ENCODE measurements at places on chromosomes 4 and X.

GRCh38 chrX:13891377-13892140 is 74.7 kb upstream of the GPM6B start:
- DNase-seq = no peak

DNA sequence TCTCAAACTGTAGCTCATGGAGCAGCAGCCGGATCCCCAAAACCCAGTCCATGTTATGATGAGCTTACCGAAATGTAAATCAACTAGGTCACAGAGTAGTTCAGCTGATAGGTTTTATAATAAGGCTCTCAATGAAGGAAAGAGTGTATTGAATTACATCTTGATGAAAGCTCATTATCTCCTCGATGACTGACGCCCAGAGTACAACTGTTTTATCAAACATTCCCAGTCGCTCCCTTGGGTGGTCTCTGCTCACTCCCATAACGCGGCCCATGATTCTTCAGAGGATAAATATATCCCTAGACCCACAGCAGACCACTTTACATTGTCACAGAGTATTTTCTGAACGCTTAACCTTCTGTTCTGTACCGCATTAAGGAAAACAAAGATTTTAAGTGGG is 452.3 kb upstream of the GALNT7 start:
- no peak for DNase-seq

DNA sequence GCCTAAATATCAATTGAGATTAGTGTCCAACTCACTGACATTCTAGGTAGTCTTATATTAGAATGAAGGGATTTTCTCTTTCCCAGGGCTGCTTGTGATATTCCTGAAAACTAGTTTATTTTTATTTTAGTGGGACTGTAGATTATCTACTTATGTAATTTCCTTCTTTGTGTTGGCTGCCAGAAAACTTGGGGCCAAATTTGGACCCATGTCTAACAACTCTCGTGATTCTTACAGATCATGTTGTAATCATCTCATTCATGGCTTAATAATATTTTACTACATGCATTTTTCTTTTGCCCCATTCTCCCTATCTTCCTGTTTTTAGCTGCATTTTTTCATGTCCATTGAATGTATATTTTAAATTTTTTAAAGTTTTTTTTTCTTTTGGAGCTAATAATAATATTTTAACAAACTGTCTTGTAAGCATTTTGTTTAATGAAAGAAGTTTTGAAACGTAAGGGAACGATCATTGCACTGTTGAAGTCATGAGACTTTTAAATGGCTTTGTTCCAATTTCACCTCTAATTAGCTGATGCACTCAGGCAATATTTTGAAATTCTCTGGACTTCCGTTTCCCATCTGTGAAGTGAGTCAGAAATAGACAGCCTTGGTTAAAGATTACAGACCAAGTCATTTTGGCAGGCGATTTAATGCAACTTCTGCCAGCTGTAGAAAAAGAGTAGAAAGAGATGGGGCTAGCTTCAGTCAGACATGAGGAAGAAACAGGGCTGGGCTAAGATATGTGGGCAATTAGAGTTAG is 14.3 kb upstream of the TDO2 start:
- DNase-seq = no peak

- DNase-seq = no peak
Measured at GRCh38 chrX:45843518-45843917, 642.8 kb upstream of the DIPK2B start.

- DNase-seq = no peak
Measured at GRCh38 chr4:178205826-178206225, 763.6 kb upstream of the AGA start.

DNA sequence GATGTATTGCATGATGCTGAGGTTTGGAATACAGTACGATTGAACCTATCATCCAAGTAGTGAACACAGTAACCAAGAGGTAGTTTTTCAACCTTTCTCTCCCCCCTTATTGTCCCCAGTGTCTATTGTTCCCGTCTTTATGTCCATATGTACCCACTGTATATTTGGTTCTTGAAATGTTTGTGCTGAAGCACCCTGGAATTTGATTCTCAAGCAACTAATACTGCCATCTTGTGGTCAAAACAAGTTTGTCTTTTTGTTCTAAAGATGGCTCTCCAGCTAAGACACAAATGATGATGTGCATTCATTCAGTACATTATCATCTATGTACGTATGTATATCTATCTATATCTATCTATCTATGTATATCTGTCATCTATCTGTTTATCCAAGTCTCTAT is 33.5 kb upstream of the DCX start:
- DNase-seq = no peak

DNA sequence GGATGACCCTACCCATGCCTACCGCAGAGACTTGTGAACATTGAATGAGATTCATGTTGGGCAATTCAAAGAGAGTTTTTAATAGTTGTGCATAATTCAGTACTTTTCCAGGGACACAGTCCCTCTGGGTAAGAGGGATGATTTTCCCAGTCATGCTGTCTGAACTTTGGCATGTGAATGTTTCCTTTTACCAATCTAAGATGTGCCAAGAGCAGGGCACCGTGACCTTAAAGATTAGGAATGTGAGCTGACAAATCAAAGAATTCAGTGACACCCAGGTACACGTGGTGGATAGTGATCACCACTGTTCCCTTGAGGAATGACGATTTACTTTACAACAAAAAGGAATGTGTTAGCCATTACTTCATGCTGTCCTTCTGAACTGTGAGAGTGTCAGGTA is 515.6 kb downstream of the PPARGC1A start:
- DNase-seq = no peak

DNA sequence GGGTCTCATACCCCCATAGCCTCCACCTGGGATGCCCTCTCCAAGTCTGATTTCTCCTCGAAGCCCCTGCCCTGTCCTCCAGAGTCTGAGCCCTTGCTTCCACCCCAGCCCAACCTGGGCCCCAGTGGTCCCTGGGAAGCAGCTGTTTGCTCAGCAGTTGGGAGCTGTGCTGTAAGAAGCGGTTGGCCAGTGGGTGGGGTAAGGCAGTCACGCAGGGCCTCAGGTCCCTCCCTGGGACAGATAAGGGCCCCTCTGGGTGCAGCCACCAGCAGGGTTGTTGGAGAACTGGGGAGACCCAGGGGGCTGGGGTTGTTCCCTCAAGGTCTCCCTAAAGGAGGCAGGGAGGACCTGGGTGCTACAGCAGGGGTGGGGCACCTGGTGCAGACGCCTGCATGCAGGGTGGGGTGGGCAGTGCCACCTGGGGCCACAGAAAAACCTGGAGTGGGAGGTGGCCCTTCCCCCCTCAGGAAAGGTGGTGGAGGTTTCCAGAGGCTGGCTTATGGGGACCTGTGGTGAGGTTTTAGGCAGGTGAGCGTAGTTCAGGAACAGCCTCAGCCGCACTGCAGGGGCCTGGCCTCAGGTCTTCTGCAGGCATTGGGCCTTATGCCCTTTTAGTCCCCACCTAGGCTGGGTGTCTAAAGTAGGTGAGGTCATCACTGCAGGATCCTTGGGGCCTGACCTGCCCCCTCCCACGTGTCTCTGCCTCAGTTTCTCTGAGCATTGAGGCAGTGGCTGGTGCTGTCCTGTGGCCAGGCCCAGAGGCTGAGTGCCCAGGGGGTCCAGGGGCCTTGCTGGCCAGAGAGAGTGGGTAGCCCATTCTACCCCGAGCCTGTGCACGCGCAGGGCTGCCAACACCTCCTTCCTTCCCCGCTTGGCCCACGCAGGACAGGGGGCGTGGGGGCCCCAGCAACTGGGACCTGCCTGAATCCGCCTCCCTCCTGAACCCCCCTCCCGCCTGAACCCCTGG is 3.1 kb upstream of the SLC26A1 start:
- DNase-seq = no peak

DNA sequence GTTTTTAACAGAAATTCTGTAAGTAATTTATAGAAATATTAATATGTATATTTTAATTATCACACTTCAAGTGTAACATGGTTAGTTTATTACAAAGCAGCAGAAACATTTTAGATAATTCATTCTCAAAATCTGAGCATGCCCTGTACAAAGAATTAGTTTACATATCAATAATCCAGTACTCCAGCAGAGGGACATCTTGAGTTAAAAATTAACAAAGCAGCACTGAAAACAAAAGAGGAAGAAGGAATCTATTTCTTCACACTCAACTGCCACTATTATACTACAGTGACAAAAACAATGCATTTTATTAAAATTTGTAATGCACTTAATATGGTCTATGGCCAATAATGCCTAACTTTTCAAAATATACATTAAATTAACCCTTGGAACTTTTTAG is 179.1 kb upstream of the KLHL4 start:
- DNase-seq = no peak

- DNase-seq = no peak
Measured at GRCh38 chr4:156901871-156902270, 69.7 kb downstream of the PDGFC start.

DNA sequence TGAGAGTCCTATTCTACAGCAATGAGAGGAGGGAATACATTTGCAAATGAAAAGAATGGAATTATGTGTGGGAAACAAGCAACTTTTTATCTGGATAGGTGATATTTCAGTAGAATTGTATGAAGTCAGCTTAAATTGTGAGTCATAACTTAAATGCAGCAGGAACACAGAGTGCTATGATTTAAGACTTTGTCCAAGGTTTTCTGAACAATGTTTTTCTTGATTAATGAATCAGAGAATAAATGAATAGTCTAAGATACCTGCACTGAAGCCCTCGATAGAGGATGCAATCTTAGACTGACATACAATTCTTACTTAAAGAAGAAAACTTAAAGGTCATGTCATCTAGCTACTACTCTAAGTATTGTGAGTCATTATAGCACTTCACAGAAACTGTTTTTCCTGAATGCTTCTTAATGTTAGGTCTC is 8.0 kb downstream of the ARHGEF38 start:
- DNase-seq = no peak

GRCh38 chrX:44927398-44927797 is 54.4 kb downstream of the KDM6A start:
- DNase-seq = no peak

DNA sequence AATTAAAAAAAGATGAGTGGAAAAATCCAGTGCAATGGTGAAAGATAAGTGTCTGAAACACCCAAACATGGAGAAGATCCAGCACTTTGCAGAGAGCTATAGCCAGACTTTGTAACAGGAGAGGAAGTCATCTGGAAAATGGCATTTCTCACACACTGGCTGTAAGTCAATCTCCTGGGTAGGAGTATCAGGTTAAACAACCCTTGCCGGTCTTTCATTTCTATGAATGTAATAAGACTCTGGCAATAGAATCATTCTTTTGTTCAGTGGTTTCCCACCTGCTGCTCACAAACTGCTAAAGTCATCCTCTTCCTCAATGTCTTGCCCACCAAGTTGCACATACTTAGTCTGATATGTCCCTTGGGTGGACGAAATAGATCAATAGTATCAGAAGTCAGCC is 94.0 kb upstream of the ATP8A1 start:
- no peak for DNase-seq

DNA sequence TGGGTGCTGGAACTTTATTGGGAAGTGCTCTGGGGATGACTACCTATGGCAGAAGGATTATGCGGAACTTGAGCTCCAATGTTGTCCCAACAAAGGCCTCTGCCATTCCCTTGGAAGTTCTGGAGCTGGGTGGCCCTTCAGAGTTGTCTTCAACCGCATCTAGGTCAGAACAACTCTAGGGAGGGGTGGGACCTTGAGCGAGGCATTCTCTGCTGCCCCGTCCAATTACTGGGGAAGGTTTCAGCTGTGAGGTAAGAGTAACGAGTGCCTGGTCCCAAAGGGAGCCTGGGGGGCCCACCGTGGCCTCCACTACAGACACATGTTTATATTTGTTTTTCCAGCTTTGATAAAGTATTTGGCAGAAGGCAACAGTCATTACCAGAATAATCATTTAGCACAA is 79.4 kb downstream of the MAOA start:
- DNase-seq = no peak

- DNase-seq = no peak
Measured at GRCh38 chr4:126890994-126891393, 741.8 kb upstream of the INTU start.

DNA sequence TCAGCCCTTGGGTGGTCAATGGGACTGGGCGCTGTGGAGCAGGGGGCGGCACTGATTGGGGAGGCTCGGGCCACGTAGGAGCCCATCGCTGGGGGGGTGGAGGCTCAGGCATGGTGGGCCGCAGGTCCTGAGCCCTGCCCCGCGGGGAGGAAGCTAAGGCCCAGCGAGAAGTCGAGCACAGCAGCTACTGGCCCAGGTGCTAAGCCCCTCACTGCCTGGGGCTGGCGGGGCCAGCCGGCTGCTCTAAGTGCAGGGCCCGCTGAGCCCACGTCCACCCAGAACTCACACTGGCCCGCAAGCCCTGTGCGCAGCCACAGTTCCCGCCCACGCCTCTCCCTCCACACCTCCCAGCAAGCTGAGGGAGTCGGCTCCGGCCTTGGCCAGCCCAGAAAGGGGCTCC is 66.4 kb downstream of the ZNF141 start:
- DNase-seq = no peak

- no peak for DNase-seq
Measured at GRCh38 chr4:178275671-178276360, 833.6 kb upstream of the AGA start.

- no peak for DNase-seq
Measured at GRCh38 chr4:76896048-76896447, 1.9 kb downstream of the SOWAHB start.

- peak; percentile 64 for DNase-seq
Measured at GRCh38 chr4:83334425-83335241, at the start of gene HPSE. HPSE (minus strand) TSS chr4:83334848; CDS start chr4:83334782, 66 bp downstream.

DNA sequence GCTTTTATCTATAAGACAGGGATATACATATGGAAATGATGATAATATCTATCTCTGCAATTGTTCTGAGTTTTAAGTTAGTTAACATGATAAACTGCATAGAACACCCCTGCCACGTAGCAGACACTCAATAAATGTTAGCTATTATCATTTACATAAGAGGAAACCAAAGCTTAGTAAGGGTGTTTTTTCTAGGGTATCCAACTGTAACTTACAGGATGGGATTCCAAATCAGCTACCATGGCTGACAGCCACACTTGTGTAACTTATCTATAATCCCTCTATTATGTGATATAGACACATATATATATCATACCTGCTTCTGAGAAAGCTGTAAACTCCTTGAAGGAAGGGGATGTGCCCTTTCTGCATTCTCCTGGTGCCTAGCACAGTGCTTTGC is 1.1 kb upstream of the SPARCL1 start:
- DNase-seq = no peak

GRCh38 chr4:152050106-152050505 is 289.3 kb upstream of the GATB start:
- no peak for DNase-seq

- DNase-seq = no peak
Measured at GRCh38 chr4:110085131-110085530, 113.3 kb downstream of the ELOVL6 start.

GRCh38 chr4:77178560-77178959 is 21.6 kb downstream of the CCNG2 start:
- DNase-seq = no peak

GRCh38 chrX:30741545-30741944 is 88.3 kb downstream of the GK start:
- DNase-seq = no peak

DNA sequence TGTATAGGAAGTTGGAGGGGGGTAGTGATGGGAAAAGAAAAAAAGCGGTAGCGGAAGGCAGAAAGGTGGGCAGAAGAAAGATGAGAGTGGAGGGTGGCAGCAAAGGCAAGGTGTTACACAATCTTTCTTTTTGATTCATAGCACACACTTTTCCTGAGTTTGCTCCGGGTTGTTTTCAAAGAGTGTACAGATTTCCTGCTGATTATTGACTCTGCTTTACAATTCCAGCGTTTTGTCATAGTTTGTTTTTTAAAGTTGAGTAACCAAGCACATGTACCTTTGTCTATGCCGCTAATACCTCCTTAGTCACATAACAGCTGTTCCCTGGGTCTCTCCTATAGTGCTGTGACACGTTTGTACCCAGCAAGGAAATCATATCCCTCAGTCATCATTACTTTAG is 50.3 kb downstream of the AGA start:
- DNase-seq = no peak

GRCh38 chr4:132180020-132180427 is 969.1 kb upstream of the PCDH10 start:
- no peak for DNase-seq
